Activated CD8-positive, alpha-beta T cell treated with anti-CD3 and anti-CD28 coated beads for 36 hours (primary cell): ENCODE measurements at places on chromosomes 12 and 14.

DNA sequence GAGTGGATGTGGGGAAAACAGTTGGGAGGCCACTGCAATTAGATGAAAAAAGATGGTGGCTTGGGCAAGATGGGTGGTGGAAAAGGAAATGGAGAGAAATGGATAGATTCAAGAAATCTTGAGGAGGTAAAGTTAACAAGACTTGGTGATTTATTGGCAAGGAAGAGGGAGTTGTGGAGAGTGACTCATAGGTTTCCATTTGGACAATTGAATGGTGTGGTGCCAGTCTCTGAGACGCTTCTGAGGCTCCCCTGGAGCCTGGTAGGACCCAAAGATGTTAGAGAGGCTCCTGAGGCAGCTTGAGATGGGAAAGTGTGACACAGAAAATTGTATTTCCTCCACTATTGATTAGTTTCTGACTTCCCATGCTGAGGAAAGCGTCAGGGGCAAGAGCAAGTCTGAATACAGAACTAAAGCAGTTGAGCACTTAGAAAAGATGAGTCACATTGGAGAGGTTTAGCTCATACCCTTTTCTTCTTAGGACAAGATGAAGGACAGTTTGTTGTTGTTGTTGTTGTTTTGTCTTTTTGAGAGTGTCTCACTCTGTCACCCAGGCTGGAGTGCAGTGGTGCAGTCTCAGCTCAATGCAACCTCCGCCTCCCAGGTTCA is 4.5 kb downstream of the PRPF40B start:
- H3K27me3 ChIP-seq, result peaks cover 3% of the 10 kb centered on the region
- H3K36me3 ChIP-seq, result no peaks in the 10 kb centered on the region
- peaks cover 11% of the 10 kb centered on the region for H3K4me1 ChIP-seq
- H3K27ac ChIP-seq, result no peak overlapping the region
- no peak overlapping the region for H3K4me3 ChIP-seq

DNA sequence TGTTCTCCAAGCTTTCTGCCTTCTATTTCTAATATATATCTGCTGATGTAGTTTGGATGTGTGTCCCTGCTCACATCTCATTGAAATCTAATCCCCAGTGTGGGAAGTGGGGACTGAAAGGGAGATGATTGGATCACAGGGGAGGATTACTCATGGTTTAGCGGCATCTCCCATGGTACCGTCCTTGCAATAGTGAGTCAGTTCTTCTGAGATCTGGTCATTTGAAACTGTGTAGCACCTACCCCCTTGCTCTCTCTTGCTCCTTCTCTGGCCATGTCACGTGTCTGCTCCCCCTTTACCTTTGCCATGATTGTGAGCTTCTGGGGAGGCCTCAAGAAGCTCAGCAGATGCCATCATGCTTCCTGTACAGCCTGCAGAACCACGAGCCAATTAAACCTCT is 26.2 kb upstream of the ALX1 start:
- no peaks in the 10 kb centered on the region for H3K36me3 ChIP-seq
- no peaks in the 10 kb centered on the region for H3K4me1 ChIP-seq
- H3K27me3 ChIP-seq, result no peaks in the 10 kb centered on the region
- no peak for DNase-seq
- H3K4me3 ChIP-seq, result no peak overlapping the region

GRCh38 chr12:11777451-11777850 is 128.0 kb downstream of the ETV6 start:
- H3K27me3 ChIP-seq, result no peaks in the 10 kb centered on the region
- H3K27ac ChIP-seq, result no peak overlapping the region
- H3K4me1 ChIP-seq, result peaks cover 57% of the 10 kb centered on the region
- H3K36me3 ChIP-seq, result peaks cover 6% of the 10 kb centered on the region

GRCh38 chr14:64721391-64721791 is 17.2 kb downstream of the PLEKHG3 start:
- no peak overlapping the region for H3K4me3 ChIP-seq
- H3K27ac ChIP-seq, result no peak overlapping the region
- H3K27me3 ChIP-seq, result no peaks in the 10 kb centered on the region
- H3K36me3 ChIP-seq, result no peaks in the 10 kb centered on the region
- no peak for DNase-seq

GRCh38 chr12:6635856-6636531 is at the start of gene LPAR5:
LPAR5 (minus strand) TSS chr12:6635959; CDS start chr12:6621248, 14,711 bp downstream.
- peaks cover 2% of the 10 kb centered on the region for H3K36me3 ChIP-seq
- H3K27ac ChIP-seq, result peak within 1 kb of the TSS; percentile 96
- no peaks in the 10 kb centered on the region for H3K27me3 ChIP-seq
- DNase-seq, result peak; percentile 72

- no peaks in the 10 kb centered on the region for H3K27me3 ChIP-seq
- H3K36me3 ChIP-seq, result peaks cover 32% of the 10 kb centered on the region
- H3K27ac ChIP-seq, result no peak overlapping the region
- no peak overlapping the region for H3K4me3 ChIP-seq
- peaks cover 37% of the 10 kb centered on the region for H3K4me1 ChIP-seq
- no peak for DNase-seq
Observed at GRCh38 chr14:103555559-103556337, 6.7 kb downstream of the BAG5 start.

- H3K27me3 ChIP-seq, result no peaks in the 10 kb centered on the region
- H3K27ac ChIP-seq, result peak overlapping the region; percentile 92
- peaks cover 34% of the 10 kb centered on the region for H3K36me3 ChIP-seq
- peaks cover 49% of the 10 kb centered on the region for H3K4me1 ChIP-seq
- peak overlapping the region; percentile 97 for H3K4me3 ChIP-seq
Observed at GRCh38 chr14:74763803-74764531, 851 bp downstream of the YLPM1 start.

DNA sequence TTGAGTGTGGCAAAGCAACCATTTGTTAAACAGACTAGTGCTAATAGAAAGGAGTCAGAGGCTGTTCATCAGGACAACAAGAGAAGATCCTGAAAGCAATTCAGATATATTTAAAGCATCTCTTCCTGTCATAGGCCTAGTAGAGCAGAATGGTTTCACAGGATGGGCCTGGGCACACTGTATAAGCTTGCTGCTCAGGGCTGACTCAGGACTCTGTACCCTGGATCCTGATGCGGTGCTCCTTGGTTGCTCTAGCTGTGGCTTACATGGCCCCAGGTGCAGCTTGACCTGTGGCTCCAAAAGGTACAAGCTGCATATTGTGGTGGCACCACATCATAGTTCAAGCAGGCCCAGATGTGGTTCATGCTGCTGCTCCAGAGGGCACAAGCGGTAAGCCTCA is 313.4 kb downstream of the ETNK1 start:
- no peak overlapping the region for H3K4me3 ChIP-seq
- no peaks in the 10 kb centered on the region for H3K36me3 ChIP-seq
- H3K27ac ChIP-seq, result no peak overlapping the region
- DNase-seq, result no peak
- no peaks in the 10 kb centered on the region for H3K4me1 ChIP-seq

DNA sequence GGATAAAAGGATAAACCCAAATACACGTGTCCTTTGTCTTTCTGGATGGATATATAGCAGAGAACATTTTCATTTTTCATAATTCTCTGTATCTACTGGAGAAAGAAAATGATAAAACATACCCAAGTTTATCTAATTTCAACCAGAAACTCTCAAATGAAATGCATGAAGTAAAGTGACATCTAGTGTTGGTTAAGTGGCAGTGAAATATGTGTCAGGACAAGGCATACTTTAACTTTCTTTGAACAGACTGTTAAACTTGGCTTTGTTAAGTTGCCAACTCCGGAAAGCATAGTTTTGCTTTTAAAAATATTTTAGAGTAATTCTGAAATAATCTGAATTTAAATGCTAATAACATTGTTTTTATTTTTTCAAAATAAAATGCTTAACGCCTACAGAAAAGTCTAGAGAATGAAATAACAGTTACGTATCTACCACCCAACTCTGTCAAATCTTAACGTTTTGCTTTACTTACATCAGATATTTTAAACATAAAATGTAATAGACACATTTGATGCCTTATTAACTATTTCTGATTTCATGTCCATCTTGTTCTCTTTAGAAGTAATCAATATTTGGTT is 25.2 kb upstream of the NTN4 start:
- no peaks in the 10 kb centered on the region for H3K36me3 ChIP-seq
- H3K27ac ChIP-seq, result no peak overlapping the region
- peaks cover 12% of the 10 kb centered on the region for H3K27me3 ChIP-seq

GRCh38 chr12:12645485-12645884 is 33.8 kb downstream of the CREBL2 start:
- H3K27me3 ChIP-seq, result no peaks in the 10 kb centered on the region
- peak; percentile 45 for DNase-seq
- peak overlapping the region; percentile 69 for H3K27ac ChIP-seq

DNA sequence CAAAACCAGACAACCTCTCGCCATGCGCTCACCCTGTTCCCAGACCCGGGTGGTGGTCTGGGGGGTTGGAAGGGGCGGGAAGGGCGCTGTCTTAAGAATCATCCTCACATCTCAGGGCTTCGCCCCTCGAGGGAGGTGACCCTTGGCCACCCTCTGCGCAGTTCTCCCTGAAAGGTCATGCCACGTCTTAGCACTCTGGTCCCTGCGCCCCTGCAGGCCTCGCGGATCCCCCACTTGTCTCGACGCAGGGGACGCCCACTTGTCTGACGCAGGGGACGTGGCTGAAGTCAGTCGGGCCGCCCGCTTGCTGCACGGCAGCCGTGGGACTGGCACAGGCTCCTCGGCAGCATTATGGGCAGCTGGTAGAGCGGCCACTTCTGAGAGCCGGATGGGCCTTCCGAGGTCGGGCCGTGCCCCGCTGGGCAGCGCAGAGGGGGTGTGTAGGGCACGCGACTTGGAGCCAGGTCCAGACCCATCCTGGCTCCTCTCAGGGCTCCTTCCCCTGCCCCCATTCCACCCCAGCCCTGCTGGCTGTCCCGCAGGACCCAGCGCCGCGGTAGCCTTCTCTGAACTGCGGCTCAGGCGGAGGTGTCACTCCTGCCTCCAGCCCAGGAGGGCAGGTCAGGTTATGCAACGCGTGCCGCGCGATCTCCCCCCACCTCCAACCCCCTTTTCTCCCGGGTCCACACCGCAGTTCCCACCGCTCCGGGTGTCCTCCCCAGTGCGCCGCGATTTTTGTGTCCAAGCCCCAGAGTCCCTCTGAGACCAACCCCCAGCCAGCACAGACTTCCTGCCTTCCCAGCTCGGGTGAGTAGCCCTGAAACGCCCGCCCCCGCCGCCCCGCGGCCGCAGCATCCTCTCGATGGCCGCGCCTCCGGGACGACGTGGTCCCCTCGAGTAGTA is 40.9 kb upstream of the CAPRIN2 start:
- H3K4me1 ChIP-seq, result peaks cover 14% of the 10 kb centered on the region
- H3K27ac ChIP-seq, result peak overlapping the region; percentile 70
- no peaks in the 10 kb centered on the region for H3K36me3 ChIP-seq

DNA sequence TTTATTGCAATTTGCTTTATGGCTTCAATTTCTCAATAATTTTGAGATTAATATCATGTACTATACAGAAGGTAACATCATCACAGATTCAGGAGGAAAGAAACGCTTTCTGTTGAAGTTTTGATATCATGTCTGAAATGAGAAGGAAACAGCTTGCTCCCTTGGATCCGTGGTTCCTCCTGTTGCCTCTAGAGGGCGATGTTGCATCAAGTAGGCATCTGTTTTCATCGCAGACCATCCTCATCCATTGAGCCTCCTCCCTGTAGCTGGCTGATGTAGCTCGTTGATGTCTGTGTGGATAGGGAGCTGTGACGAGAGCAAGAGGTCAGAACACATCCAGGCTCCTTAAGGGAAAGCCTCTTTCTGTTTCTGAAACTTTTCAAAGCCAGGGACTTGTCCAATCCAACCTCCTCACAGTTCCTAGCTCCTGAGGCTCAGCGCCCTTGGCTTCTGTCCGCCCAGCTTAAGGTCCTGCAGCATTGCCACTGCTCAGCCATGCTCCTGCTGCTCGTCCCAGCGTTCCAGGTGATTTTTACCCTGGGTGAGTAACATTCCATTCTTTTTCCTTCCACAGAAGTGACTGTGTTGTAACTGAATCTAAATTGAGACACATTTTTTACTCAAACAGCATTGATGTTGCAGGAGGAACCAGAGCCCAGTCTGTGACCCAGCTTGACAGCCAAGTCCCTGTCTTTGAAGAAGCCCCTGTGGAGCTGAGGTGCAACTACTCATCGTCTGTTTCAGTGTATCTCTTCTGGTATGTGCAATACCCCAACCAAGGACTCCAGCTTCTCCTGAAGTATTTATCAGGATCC is 304.8 kb upstream of the OR4E1 start:
- H3K36me3 ChIP-seq, result peaks cover 1% of the 10 kb centered on the region
- H3K27me3 ChIP-seq, result no peaks in the 10 kb centered on the region
- H3K4me3 ChIP-seq, result peak overlapping the region; percentile 78
- DNase-seq, result peak; percentile 78
- peaks cover 21% of the 10 kb centered on the region for H3K4me1 ChIP-seq

- peaks cover 3% of the 10 kb centered on the region for H3K4me1 ChIP-seq
- no peaks in the 10 kb centered on the region for H3K27me3 ChIP-seq
- no peak overlapping the region for H3K27ac ChIP-seq
- no peak overlapping the region for H3K4me3 ChIP-seq
- DNase-seq, result no peak
Observed at GRCh38 chr12:91633734-91634357, 451.2 kb upstream of the DCN start.

- H3K27me3 ChIP-seq, result no peaks in the 10 kb centered on the region
- no peak overlapping the region for H3K4me3 ChIP-seq
- H3K36me3 ChIP-seq, result peaks cover 47% of the 10 kb centered on the region
Observed at GRCh38 chr14:81523616-81524015, 10.0 kb downstream of the SEL1L start.

DNA sequence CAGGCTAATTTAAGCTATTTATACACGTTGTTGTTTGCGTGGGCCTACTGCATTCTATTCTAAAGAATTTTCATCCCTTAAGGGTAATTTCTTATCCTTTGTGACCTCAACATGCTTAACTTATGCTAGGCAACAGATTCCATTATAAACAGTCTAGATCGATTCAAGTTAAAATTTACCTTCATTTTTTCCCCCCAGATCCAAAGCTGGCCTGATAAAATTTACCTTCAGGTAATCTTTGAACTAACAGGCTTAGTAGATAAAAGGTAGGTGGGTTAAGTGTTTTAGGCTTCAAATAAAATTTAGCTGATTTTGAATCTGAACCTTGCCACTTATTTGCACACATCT is 389 bp upstream of the CCNB1IP1 start:
- H3K36me3 ChIP-seq, result peaks cover 25% of the 10 kb centered on the region
- DNase-seq, result no peak
- peaks cover 2% of the 10 kb centered on the region for H3K27me3 ChIP-seq
- H3K4me1 ChIP-seq, result peaks cover 31% of the 10 kb centered on the region
- peak overlapping the region; percentile 93 for H3K27ac ChIP-seq
- H3K4me3 ChIP-seq, result peak overlapping the region; percentile 97

DNA sequence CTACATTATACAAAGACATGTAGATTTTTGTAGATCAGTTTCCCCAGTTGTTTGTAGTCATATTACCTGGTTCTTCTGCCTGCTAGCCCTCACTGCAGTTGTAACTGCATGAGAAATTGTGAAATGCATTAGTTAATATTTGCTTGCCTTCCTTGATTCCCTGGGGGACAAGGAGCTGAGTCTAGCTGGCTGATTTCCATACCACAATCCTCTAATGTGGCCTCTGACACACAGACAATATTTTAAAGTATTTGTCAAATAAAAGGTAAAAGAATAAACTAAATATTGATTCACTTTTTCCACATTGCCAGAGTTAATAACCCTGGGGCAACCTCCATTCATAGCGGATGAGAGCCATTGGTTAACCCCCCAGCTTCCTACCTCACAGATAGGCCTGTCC is 128.8 kb upstream of the TMEM132C start:
- H3K4me3 ChIP-seq, result no peak overlapping the region
- no peak overlapping the region for H3K27ac ChIP-seq
- no peaks in the 10 kb centered on the region for H3K36me3 ChIP-seq

- peaks cover 4% of the 10 kb centered on the region for H3K27me3 ChIP-seq
- H3K27ac ChIP-seq, result no peak overlapping the region
- H3K4me1 ChIP-seq, result no peaks in the 10 kb centered on the region
- H3K36me3 ChIP-seq, result no peaks in the 10 kb centered on the region
Observed at GRCh38 chr12:54173066-54173726, 15.6 kb downstream of the SMUG1 start.
